T-cell (primary cell): ENCODE measurements at places on chromosomes 11 and 22. TPM values are rescaled to one million over a fixed set of nuclear protein-coding genes. Genes with fewer than 3 reads are reported as not detected.

Gene CCDC116
- 0.53 TPM for total RNA-seq

Gene INS
- not detected for total RNA-seq

Gene FXYD6
- total RNA-seq, result 0.73 TPM

Gene CBLIF
- not detected for total RNA-seq

Gene STK33
- total RNA-seq, result 1.5 TPM

Gene SEZ6L
- total RNA-seq, result not detected

Gene OR5B21
- 0.54 TPM for total RNA-seq

DNA sequence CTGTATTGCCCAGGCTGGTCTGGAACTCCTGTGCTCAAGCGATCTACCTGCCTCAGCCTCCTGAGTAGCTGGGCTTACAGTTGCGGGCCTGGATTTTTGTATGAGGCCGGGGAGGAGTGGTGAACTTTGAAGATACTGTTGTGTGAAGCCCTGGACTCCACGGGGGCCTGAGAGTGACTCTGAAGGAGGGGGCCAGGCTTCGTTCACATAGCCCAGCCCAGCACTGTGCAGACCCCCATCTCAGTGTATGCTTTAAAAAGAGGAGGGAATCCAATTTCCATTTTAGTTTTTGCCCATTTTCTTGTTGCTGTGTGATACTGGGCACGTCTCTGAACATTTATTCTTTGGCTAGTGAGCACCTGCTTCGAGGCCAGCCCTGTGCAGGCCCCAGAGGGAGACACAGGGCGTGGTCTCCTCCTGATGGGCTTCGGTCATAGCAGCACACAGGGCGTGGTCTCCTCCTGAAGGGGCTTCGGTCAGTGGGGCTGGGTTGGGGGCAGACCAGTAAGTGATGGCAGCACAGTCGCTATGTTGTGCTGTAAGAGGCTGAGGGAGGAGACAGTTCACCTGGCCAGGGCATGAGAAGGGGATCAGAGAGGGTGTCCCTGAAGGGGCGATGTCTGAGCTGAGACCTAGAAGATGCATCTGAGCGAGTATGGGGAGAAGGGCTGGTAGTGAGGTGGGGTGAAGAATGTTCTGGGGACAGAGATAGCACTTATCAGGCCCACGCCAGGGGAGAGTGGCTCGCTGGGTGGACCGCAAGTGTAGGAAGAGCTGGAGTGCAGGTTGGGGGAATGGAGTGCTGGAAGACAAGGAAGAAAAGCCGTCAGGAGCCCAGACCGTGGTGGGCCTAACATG lies 14.0 kb downstream of the SAMM50 start:
- H3K4me1 ChIP-seq, result no peaks in the 10 kb centered on the region
- no peak overlapping the region for H3K4me3 ChIP-seq

DNA sequence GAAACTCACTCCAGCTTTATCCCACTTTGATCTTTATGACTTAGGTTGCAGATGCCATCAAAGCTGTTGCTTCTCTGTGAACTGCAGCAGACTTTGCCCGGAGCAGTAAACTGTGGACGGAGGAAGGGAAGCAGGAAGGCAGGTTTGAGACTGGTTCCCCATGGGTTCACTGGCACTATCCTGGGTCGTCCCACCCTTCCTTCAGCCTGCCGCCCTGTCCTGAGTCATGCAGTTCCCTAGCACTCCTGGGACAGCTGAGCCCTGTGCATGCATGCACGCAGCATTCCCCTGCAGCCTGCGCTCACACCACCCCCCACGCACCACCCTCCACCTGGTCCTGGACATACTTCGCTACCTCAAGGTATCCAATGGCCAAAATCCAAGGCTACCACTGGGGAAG lies 23.5 kb upstream of the P2RY2 start:
- H3K4me1 ChIP-seq, result no peaks in the 10 kb centered on the region
- no peaks in the 10 kb centered on the region for H3K36me3 ChIP-seq
- no peak overlapping the region for H3K4me3 ChIP-seq

DNA sequence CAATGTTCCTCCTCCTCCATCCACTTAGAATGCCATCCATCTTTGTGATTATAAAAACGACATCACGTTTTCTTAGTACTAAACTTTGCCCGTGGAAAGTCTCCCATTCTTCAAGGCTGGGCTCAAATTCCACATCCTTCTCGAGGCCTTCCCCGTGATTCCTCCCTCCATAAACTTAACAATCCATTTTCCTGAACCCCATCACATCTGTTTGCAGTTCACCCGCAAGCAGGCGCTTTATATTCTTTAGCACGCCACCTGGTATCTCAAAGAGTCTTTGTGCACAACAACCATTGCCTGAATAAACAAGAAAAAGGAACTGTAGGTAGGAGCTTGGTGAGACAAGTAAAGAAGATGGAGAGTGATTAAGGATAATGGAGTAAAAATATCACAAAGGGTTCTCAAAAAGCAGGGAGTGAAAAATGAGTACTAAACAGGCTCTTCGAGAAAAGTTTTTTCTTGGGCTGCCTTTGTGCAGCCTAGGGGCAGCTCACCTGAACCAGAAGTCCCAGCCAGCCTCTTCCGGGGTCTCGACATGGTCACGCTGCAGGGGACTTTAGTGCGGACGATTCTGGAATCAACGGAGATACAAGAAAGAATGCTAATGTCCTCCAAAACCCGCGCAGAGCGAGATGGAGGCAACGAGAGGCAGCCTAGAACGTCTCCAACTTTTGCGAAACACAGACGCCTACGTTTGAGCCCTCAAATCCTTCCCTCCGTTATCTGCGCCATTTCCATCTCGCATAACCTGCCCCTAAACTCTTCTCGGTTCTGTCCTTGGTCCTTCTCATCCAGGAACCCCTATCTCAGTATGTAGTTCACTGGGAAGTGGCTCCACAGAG lies 585 bp downstream of the THYN1 start:
- H3K27me3 ChIP-seq, result no peaks in the 10 kb centered on the region
- DNase-seq, result peak; percentile 19
- peak overlapping the region; percentile 98 for H3K4me3 ChIP-seq
- peaks cover 42% of the 10 kb centered on the region for H3K36me3 ChIP-seq

GRCh38 chr11:21640491-21640890 lies 552.4 kb upstream of the ANO5 start:
- H3K27me3 ChIP-seq, result no peaks in the 10 kb centered on the region
- H3K4me3 ChIP-seq, result no peak overlapping the region
- DNase-seq, result no peak
- H3K36me3 ChIP-seq, result no peaks in the 10 kb centered on the region
- H3K27ac ChIP-seq, result no peak overlapping the region
- H3K4me1 ChIP-seq, result no peaks in the 10 kb centered on the region

DNA sequence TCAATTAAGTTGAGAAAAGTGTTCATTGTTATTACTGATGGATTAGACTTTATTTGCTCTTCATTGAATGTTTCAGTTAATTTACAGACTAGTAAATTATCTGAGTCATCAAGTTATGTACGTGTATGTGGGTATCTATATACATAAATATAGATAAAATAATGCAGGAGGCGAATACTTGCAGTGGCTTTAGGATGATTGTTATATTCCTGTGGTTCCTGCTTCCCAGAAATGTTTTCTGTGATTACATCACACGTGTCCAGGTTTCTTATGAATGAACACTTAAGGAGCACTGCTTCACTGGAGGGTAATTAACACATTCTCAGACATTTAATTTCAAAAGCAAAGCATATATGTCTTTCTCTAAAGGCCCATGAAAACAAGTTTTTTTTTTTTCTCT lies 28.4 kb downstream of the YAP1 start:
- DNase-seq, result no peak
- H3K27me3 ChIP-seq, result peaks cover 4% of the 10 kb centered on the region
- no peaks in the 10 kb centered on the region for H3K36me3 ChIP-seq
- H3K4me3 ChIP-seq, result no peak overlapping the region

GRCh38 chr11:114000526-114000925 lies 25.6 kb downstream of the HTR3A start:
- no peak overlapping the region for H3K4me3 ChIP-seq
- H3K36me3 ChIP-seq, result no peaks in the 10 kb centered on the region
- no peak overlapping the region for H3K27ac ChIP-seq
- no peaks in the 10 kb centered on the region for H3K4me1 ChIP-seq
- peaks cover 18% of the 10 kb centered on the region for H3K27me3 ChIP-seq

GRCh38 chr11:60917267-60917666 lies 3.3 kb downstream of the TMEM109 start:
- H3K36me3 ChIP-seq, result peaks cover 41% of the 10 kb centered on the region
- peaks cover 19% of the 10 kb centered on the region for H3K4me1 ChIP-seq
- H3K27ac ChIP-seq, result no peak overlapping the region
- H3K27me3 ChIP-seq, result peaks cover 14% of the 10 kb centered on the region
- H3K4me3 ChIP-seq, result no peak overlapping the region

DNA sequence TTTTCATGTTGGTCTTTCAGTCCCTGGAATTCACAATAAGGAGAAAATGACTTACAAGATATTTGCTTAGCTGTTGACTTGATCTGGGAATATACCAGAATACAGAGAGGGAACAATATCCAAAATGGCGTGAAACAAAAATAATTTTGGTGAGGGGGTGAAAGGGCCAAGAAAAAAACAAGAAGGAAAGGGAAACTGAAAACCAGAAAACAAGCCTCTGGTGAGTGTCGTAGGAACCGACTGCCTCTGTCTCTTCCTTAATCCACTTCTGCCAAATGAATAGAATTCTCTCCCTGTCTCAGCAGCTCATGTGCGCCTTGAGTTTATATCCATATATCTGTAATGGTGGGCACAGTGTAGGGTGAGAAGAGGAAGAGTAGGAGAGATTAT lies 367.6 kb downstream of the ETS1 start:
- no peak overlapping the region for H3K4me3 ChIP-seq
- no peaks in the 10 kb centered on the region for H3K27me3 ChIP-seq
- H3K4me1 ChIP-seq, result no peaks in the 10 kb centered on the region
- no peak for DNase-seq
